ENCODE measurements at places on chromosomes 16 and 17. TPM values are rescaled to one million over a fixed set of nuclear protein-coding genes. Genes with fewer than 3 reads are reported as not detected.

DNA sequence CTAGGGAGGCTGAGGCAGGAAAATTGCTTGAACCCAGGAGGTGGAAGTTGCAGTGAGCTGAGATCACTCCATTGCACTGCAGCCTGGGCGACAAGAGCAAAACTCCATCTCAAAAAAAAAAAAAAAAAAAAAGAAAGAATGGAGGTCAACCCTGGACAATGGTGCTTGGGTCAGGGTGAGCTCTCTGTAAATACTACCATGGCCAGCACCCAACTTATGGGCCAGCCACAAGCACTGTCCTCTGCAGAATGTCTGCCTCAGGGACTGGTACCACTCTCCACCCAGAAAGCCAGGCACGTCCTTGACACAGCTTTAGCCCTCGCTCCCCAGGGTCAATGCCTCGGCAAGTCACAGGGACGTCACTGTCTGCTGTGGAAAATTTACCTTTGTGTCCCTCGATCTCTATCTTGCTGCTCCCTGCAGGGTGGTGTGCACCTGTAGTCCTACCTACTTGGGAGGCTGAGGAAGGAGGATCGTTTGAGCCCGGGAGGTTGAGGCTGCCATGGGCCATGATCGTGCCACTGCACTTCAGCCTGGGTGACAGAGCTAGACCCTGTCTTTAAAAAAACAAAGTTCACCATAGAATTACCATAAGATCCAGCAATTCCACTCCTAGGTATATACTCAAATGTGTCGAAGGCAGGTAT lies 123.3 kb downstream of the IRX3 start:
- DNase-seq: no peak

- DNase-seq: no peak
Measured at GRCh38 chr17:1461198-1461944, 5.3 kb upstream of the CRK start.

DNA sequence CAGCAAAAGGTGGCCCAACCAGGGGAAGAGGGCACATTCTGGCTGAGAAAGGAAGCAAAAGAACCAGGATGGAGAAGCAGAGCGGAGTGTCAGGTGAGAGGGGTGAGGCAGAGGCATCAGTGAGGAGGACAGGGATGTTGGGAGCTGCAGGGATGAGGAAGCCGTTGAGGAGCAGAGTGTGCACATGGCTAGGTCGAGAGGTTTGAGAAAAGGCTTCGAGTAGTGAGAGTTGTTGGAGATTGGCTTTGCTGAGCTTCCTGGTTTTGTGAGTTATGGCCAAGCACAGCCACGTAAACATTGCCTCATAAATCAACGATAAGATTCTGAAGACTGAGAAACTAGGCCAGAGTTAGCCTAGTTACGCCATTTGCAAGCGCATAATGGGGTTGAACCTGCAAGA lies 26.9 kb downstream of the DNAH2 start:
- no peak for DNase-seq

GRCh38 chr17:82528484-82529265 lies 9.1 kb downstream of the FOXK2 start:
- peak; percentile 83 for DNase-seq

The RNF222 gene
- not detected for total RNA-seq

The PRM2 gene
- total RNA-seq: not detected

- no peak for DNase-seq
Measured at GRCh38 chr16:50909831-50910735, 168.2 kb downstream of the CYLD start.

The FOXO3B gene
- 11.5 TPM for total RNA-seq

DNA sequence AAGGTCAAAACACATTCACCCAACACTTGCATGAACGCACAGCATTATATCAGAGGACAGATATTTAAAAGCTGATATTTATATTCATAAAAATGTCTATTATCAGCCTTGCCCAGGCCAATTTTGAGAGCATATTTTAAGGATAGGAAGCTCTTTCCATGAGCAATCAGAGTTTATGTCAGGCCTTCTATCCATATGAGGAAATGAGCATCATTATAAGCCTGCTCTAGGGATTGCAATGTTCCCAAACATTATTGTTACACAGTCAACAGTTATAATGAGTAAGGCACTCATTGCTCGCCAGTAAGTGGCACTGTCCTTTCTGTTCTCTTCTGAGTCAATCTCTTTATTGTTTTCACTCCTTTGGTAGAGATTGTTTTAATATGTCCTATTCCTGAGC lies 37.7 kb upstream of the DYNLRB2 start:
- no peak for DNase-seq

The FBXL16 gene
- total RNA-seq: not detected

DNA sequence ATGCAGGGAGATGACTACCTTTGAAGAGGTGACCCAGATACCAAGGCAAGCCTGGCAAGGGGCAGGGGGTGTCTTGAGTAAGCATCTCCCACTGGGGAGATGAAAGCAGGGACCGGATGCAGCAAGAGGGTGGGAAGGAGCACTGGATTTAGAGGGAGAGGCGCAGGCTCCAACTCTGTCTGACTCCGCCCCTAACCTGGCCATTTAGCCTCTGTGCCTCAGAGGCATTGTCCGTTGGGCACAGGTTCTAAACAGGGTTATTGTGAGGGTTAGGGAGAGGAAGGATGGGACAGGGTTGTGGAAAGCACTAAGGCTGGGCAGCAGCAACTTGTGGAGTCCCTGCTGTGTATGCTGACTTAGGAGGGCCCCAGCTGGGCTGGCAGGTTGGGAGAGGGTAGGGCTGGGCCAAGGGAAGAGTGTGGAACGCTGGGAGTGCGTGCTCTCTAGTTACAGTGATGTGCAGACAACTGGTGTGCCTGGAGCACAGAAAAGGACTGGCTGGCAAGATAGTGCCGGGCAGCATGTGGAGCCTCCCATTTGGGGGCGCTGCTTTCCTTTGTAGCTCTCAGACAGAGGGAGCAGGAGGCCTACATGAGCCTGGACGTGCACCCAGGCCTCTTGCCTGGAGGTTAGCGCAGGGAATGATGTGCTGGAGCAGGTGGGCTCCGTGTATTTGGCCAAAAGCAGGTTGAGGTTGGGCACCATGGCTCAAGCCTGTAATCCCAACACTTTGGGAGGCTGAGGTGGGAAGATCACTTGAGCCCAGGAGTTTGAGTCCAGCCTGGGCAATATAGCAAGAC lies 26.2 kb downstream of the TBX2 start:
- DNase-seq: no peak

DNA sequence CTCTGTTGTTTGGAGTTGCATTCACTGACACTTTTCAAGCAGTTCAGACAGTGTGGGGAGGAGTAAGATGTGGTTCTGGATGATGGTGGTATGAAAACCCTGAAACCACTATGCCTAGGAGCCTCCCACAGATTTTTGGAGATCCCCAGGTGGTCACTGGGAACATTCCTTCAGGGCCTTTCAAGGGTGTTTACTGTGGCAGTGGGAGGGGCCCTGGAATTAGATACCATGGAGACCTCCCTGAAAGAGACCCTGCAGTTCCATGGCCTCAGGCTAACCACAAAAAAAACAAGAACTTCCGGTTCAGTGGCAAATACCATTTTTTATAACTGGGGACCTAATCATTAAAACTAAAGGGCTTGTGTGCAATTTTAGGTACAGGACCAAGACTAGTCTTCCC lies 79.9 kb downstream of the TMEM100 start:
- no peak for DNase-seq

- peak; percentile 54 for DNase-seq
Measured at GRCh38 chr17:31371511-31372097, 19.9 kb upstream of the RAB11FIP4 start.

The EFCAB3 gene
- total RNA-seq: not detected

DNA sequence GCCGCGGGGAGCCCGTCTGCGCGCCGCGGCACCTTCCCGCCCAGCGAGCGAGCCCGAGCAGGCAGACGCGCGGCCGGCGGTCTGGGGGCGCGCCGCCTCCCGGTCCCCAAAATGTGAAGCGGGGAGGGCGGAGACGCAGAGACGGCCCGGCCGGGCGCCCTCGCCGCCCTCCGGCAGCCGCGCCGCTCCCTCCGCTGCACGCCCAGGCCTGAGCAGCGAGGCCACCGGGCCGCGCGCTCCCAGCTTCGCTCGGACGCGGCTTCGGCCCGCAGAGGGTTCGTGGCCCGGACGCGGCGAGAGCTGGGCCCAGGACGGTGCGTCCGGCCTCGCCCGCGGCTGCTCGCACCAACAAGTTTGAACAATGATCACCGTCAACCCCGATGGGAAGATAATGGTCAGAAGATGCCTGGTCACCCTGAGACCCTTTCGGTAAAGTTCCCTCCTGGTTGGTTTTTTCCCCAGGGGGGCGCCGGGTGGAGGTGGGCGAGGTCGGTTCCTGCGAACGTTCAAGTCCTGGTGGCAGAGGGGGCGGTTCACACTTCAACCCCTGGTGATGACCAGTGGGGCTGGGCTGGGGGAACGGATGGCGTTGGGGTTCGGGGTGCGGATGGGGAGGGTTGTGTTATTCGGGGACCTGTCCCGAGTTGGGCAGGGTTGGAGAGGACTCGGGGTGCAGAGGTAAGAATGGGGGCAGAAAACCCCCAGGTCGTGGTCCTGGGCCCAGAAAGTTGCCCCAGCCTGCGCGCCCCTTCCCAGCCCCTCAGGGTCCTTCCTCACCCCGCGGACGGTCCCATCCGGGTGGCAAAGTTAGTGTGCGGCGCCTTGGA lies 678 bp downstream of the MGAT5B start:
- DNase-seq: peak; percentile 38

DNA sequence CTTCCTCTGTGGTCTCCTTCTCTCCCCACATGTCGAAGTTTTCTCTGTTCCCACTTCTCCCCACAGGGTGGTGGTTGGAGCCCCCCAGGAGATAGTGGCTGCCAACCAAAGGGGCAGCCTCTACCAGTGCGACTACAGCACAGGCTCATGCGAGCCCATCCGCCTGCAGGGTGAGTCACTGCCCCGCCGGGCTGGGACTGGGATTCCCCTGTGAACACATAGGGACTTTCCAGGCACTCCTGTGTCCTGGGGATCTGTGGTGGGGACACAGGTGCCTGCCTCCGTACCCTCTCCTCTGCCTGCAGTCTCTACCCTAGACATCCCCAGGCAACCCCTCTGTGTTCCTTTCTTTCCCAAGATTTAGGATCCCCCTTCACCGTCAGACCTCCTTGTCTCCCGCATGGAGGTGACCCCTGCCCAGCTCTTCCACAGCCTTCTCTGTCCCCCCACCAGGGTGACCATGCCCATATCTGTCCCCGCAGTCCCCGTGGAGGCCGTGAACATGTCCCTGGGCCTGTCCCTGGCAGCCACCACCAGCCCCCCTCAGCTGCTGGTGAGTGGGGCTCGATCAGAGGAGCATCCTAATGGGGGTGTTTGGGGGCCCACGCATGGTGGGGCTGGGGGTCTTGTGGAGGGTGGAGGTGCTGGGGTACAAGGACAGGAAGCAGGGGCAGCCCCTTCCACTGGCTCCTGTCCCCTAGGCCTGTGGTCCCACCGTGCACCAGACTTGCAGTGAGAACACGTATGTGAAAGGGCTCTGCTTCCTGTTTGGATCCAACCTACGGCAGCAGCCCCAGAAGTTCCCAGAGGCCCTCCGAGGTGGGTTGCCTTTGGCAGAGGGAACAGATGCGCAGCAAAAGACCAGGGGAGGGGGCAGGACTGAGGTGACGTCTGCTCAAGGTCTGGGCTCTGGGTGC lies 5.8 kb downstream of the ITGAM start:
- DNase-seq: peak; percentile 16

- no peak for DNase-seq
Measured at GRCh38 chr17:80363518-80364090, 51.4 kb upstream of the ENDOV start.

GRCh38 chr17:43341715-43342588 lies 56.8 kb upstream of the ARL4D start:
- peak; percentile 69 for DNase-seq

DNA sequence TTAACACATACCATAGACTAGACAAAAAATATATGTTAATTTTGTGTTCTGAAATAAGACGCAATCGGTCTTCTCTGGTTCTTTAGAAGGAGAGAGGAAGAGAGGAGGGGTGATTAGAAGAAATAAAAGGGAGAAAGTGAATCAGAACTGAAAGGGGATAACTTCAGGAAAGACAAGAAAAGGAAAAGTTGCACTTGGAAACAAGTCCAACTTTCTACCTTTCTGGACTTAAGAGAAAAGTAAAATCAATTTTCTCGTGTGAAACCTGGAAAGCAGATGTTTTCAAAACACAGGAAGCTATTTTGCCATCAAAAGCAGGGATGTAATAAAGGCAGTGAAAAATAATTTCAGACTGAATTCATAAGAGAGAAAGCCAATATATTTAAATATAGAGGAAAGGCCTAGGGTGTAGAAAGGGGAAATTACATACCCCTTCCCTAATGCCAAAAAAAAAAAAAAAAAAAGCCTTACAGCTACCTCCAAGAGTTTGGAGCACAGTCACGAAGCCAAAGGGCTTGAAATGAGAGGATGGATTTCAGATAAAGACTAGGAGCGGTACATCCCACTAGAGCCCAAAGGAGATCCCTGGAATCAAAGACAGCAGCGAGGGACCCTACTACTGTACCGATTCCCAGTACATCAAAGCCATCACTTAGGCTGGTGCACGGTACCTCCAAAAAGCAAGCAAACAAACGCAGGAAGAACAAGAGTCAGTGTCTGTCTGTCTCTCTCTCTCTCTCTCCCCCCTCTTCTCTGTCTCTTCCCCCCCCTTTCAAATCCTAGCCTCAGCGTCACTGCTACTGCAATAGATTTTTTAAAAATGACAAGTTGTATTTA lies 12.1 kb upstream of the ZFHX3 start:
- no peak for DNase-seq

DNA sequence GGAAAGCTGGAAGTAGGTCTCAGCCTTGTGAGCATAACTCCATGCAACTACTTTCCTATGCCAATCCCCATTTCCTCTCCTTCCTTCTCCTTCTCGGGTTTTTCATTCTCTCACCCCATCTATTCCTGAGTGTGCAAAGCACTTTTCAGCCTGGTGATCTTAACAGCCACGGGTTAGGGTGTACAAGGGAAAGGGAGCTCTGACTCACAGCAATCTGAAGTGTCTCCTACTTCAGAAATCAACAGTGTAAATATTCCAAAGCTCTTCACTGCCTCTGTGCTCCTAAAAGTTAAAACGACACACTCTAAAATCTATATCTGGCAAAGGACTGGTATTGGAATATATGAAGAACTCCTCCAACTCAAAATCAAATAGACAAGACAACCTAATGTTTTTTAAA lies 268.0 kb upstream of the IRX3 start:
- no peak for DNase-seq

The TAT gene
- not detected for total RNA-seq

The IGFBP4 gene
- total RNA-seq: 361 TPM

- no peak for DNase-seq
Measured at GRCh38 chr17:49746791-49747490, 17.0 kb downstream of the FAM117A start.

The NT5C3B gene
- total RNA-seq: 69.8 TPM
